Naive thymus-derived CD8-positive, alpha-beta T cell (primary cell): ENCODE measurements at places on chromosomes 12 and 14. TPM values are rescaled to one million over a fixed set of nuclear protein-coding genes. Genes with fewer than 3 reads are reported as not detected.

Gene HOXC4
- total RNA-seq = 0.63 TPM

DNA sequence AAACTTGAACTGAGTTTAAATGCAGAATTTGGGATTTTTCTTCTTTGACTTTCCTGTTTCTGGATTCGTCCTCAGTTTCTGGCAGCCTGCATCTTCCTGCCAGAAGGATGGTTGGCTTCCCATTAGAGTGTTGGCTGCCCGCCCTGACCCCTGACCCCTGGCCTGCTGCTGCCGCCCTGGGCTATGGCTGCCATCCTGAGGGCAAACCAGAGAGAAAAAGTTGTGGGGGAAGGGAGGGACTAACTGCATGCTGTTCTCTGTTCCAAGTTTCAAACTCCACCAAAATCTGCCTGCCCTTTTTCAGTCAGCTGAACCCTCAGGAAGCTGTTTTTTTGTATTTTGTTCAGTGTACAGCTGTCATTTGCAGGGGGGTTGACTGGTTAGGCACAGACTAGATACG is 48.4 kb downstream of the FNTB start:
- DNase-seq = no peak

GRCh38 chr12:52742822-52743457 is 34.2 kb downstream of the KRT76 start:
- DNase-seq = no peak

GRCh38 chr12:124967016-124967739 is 21.8 kb downstream of the DHX37 start:
- DNase-seq = no peak

- DNase-seq = no peak
Measured at GRCh38 chr14:50943943-50944646, at the start of gene PYGL. Gene PYGL (minus strand): TSS chr14:50944483. CDS start chr14:50944403, 80 bp downstream.

Gene CEP128
- 8.7 TPM for total RNA-seq

DNA sequence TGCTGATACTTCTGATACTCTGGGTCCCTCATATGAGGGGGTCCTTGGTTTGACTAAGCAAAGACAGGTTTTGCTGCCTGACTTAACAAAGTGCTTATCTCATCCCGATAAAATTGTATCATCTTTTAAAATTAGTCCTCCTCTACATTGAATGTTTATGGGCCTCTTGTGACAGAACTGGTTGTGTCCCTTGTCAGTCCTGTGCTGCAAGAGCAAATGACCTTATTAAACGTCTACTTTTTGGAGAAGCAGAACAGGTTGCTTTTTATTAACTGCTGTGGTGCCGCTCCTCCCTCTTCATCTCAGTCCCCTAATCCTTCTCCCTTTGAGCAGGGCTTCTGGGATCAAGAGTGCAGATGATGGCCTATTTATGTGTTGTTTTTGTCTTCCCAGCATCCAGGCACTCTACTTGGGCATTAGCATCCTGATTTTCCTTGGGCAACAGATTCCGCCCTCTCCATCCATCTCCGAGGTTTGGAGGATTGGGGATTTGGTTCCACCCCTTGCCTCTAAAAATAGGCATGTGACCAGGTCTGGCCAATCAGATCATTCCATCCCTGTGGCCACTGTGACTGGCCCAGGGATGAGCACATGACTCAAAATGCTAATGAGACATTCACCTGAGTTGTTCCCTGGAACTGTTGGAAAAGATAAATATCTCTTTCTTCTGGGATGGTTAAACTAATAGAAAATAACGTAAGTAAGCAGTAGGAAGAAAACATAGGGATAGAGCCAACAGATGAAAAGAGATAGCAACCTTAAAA is 2.9 kb upstream of the DENR start:
- DNase-seq = no peak

DNA sequence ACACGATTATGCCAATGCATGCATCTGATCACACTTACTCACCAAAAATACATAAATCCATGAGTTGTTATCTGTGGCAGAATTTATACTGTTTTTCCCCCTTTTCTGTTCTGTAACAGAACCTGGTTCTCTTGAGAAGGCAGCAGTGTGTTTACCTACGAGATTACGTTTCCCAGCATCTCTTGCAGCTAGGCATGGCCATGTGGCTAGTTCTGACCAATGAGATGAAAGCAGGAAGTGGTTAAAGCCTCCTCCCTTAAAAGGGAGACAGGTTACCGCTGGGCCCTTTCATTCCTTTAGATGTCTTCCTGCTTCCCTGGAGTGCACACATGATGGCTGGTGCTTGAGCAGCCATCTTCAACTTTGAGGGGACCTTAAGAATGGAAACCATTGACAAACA is 11.7 kb upstream of the ASPG start:
- DNase-seq = no peak

Gene DNAH10
- 0.30 TPM for total RNA-seq

- no peak for DNase-seq
Measured at GRCh38 chr12:98345308-98345876, 170.0 kb upstream of the TMPO start.
